ENCODE measurements at places on chromosomes 6 and 20.

DNA sequence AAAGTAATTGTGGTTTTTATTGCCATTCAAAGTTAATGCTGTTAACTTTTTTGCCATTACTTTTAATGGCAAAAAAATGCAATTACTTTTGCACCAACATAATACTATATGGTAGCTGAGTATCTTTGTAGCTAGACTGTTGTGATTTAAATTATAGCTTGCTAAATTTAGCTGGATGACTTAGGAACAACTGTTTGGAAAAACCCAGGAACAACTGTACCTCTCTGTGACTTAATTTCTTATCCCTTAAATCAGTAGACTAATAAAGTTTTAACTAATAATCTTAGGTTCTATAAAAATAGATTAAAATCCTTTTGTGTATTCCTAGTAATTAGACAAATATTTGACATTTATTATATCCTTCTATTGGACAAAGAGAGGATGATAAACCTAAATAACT lies 268.2 kb downstream of the TENT5A start:
- no peak for DNase-seq

DNA sequence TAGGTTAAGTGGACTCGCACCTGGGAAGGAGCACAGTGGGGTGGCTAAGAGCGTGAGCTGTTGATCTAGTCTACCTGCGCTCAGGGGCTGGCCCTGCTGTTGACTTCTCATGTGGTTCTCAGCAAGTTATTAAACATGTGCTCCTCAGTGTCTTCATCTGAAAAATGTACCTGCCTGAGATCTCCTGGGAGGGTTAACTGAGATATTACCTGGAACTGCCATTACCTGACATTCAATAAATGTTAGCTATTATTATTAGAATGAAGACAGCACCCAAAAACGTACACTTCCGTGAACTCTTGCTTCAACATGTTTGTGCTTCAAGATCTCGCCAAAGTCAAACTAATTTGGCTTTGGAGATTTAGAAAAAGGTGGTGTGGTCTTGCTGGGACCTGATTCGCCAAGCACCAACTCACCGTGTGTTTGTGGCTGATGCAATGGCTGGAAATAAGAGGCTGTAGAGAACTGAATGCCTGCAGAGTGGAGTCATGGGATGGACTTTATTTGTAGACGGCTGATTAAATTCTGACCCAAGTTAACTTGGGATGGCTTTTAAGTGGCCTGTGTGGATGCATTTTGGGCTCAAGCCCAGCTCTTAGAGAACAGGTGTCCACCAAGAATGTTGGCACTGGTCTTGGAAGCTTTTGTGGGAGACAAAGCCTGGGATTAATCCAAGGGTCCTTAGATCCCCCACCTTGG lies 692.9 kb downstream of the QKI start:
- no peak for DNase-seq

GRCh38 chr6:17503051-17503450 lies 97.1 kb upstream of the FAM8A1 start:
- DNase-seq = no peak

- no peak for DNase-seq
Observed at GRCh38 chr6:91895599-91896285, 1308.9 kb upstream of the MAP3K7 start.

DNA sequence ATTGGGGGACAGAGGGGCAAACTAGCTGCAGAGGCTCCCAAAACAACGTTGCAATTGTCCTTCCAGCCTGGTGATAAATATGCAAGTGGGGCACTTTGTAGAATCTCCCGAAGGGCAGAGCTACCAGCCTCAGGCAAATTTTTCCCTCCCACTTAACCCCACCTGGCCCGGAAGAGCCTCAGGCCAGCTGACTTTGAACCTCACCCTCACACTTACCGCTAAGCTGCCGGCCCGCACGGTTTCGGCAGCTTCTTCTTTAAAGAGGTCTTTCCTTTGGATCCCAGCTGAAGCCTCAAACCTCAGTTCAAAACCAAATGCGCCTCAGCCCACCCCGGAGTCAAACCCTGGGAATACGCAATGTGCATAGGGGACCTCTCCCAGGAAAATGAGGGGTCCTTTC lies 2.5 kb downstream of the OVOL2 start:
- DNase-seq = no peak

DNA sequence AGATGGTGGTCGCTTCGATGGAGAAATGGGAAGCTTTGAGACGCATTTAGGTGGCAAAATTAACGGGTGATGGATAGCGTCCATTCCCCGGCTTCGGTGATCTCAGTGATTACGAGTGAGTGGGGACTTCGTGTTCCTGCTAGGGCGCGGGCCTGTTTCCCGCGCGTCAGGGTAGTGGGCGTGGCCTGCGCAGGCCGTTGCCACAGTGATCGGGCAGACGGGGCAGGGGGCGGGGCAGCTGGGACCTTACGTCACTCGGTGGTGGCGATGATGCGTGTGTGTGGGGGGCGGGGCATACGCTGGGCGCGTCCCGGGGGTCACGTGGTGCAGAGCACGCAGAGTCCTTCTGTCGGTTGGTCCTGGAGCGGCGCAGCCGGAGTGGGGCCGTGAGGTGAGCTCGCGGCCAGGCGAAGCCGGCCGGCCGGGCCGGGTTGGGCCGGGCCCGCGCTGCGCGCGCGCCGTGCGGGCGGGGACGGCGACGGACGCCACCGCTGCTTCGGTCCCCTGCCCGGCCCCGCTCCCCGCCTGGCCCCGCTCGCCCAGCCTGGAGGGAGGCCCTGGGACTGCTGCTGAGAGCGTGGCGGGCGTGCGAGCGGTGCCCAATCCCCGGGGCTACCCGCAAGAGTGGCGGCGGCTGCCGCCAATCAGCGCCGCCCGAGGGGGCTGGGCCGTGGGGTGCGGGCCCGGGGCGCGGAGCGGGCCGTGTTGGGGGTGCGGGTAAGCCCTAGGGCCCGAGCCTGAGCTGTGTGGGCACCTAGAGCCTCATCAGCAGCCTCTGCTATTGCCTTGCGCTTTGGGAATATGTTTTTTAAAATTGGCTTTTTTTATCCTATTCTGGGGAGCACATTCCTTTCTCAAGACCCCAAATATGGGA lies at the start of gene PHF20:
Gene PHF20 (plus strand): TSS at position 327 of the 874 bp plus-strand sequence. CDS start 29,508 bp downstream, outside the sequence.
- DNase-seq = peak; percentile 100

GRCh38 chr6:105382496-105382895 lies 20.4 kb downstream of the PREP start:
- DNase-seq = no peak

GRCh38 chr6:42334870-42335269 lies 116.9 kb downstream of the TRERF1 start:
- DNase-seq = no peak

- DNase-seq = peak; percentile 12
Observed at GRCh38 chr20:57071283-57071731, 195.1 kb downstream of the BMP7 start.

- peak; percentile 37 for DNase-seq
Observed at GRCh38 chr20:18019068-18019467, 38.6 kb downstream of the OVOL2 start.

DNA sequence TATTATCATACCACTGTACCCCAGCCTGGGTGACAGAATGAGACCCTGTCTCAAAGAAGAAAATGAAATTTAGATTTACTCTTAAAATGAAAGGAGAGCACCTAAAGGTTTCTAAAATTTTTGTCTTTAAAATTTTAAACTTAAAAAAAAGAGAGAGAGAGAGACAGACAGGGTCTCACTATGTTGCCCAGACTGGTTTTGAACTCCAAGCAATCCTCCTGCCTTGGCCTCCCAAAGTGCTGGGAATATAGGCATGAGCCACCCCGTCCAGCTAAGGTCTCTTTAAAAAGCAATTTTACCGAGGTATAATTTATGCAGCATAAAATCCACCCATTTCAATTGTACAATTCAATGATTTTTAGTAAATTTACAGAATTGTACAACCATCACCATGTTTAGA lies 33.2 kb downstream of the ILRUN start:
- DNase-seq = no peak

GRCh38 chr6:4723383-4723782 lies 52.8 kb upstream of the CDYL start:
- no peak for DNase-seq

- no peak for DNase-seq
Observed at GRCh38 chr20:48102931-48103660, 317.8 kb upstream of the SULF2 start.

GRCh38 chr6:167906899-167907298 lies 80.2 kb downstream of the AFDN start:
- no peak for DNase-seq

DNA sequence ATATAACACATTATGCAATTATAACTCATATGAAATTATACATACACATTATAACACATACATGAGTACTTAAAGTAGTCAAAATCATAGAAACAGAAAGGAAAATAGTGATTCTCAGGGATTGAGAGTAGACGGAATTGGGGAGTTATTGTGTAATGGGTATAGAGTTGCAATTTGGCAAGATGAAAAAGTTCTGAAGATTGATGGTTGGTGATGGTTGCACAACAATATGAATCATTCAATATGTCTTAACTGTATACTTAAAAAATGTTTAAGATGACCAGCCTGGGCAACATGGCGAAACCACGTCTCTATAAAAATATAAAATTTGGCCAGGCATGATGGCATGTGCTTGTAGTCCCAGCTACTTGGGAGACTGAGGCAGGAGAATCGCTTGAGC lies 372.7 kb downstream of the CDKAL1 start:
- no peak for DNase-seq

GRCh38 chr6:25175196-25175595 lies 104.0 kb upstream of the CARMIL1 start:
- DNase-seq = no peak

DNA sequence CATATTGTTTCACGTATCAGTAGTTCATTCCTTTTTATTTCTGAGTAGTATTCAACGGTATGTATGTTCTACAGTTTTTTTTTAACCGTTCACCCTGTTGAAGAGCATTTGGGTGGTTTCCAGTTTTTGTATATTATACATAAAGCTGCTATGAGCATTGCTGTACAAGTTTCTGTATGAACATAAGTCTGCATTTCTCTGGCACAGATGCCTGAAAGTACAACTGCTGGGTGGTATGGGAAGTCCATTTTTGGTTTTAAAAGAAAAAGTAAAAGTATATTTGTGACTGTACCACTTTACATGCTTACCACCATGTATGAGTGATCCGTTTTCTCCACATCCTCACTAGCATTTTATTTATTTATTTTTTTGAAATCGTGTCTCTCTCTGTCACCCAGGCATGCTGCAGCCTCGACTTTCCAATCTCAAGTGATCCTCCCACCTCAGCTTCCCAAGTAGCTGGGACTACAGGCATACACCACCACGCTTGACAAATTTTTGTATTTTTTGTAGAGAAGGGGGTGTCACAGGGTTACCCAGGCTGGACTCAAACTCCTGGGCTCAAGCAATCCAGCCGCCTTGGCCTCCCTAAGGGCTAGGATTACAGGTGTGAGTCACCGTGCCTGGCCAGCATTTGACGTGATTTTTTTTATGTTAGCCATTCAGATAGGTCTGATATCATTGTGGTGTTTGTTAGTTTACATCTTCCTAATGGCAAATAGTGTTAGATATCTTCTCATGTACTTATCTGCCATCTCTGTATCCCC lies 11.0 kb upstream of the SIM1 start:
- DNase-seq = no peak

Measured in activated naive CD4-positive, alpha-beta T cell treated with anti-CD3 and anti-CD28 coated beads, Interleukin-2, amount 10 ng/mL, durations not matched to agents 7 days and 5 days (primary cell).